GM23248 (cell line): ENCODE measurements at places on chromosomes 6 and 20.
A peak's percentile ranks its signal among the peaks of the same experiment; 100 is the strongest.

GRCh38 chr6:118356054-118356453 is 192.0 kb upstream of the PLN start:
- H3K4me1 ChIP-seq = peaks cover 6% of the 10 kb centered on the region; the same call in 1 of the 2 replicates
- DNase-seq = no peak
- no peaks in the 10 kb centered on the region for H3K27me3 ChIP-seq

GRCh38 chr6:14964556-14965270 is 281.2 kb upstream of the JARID2 start:
- peak; percentile 2 for DNase-seq
- H3K4me1 ChIP-seq = peaks cover 18% of the 10 kb centered on the region
- no peaks in the 10 kb centered on the region for H3K36me3 ChIP-seq
- no peak overlapping the region for H3K4me3 ChIP-seq
- no peak overlapping the region for H3K27ac ChIP-seq

DNA sequence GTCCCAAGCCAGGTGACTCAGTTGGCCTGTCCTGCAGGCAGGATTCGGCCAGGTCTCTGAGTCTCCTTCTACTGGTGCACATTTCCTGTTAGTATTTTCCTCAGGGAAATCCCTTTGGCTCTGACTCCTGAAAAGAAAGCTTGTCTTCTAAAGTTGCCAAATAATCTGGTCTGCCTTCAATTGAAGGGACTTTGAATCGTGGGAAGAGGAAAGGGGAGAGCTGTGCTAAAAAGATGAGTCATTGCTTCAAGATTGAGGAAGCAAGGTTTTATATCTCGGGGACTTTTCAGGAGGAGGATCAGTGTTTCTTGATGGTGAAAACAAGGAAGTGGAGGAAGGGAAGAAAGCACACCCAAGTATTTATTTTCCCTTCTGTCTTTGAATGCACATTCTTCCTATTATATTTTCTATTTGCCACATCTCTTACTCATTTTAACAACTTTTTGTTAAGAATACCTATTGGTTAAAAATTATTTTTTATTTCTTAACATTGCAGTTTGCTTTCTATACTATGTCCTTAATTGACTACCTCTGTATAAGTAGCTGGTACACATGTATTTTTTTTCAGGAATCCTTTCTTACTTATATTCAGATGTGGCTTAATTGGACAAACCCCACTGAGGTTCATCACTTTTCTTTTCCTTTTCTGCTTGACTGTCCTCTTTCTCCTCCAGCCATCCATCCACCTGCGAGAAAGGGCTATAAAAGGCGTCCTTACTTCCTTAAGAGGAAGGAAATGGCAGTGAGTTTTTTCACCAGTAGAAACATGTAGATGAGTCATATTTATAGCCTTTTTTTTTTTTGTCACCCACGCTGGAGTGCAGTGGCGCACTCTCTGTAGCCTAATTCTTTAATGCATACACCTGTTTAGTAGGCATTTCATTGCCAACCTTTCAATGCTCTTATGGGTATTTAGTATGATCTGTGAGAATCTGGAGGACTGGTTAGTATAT is 15.0 kb upstream of the IFNGR1 start:
- H3K36me3 ChIP-seq = no peaks in the 10 kb centered on the region
- peak overlapping the region; percentile 24 for H3K4me3 ChIP-seq
- H3K4me1 ChIP-seq = peaks cover 27% of the 10 kb centered on the region
- H3K27ac ChIP-seq = peak overlapping the region; percentile 56

DNA sequence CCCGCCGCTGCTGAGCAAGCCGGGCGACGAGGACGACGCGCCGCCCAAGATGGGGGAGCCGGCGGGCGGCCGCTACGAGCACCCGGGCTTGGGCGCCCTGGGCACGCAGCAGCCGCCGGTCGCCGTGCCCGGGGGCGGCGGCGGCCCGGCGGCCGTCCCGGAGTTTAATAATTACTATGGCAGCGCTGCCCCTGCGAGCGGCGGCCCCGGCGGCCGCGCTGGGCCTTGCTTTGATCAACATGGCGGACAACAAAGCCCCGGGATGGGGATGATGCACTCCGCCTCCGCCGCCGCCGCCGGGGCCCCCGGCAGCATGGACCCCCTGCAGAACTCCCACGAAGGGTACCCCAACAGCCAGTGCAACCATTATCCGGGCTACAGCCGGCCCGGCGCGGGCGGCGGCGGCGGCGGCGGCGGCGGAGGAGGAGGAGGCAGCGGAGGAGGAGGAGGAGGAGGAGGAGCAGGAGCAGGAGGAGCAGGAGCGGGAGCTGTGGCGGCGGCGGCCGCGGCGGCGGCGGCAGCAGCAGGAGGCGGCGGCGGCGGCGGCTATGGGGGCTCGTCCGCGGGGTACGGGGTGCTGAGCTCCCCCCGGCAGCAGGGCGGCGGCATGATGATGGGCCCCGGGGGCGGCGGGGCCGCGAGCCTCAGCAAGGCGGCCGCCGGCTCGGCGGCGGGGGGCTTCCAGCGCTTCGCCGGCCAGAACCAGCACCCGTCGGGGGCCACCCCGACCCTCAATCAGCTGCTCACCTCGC is 1.5 kb downstream of the ARID1B start:
- H3K27me3 ChIP-seq = no peaks in the 10 kb centered on the region
- peaks cover 45% of the 10 kb centered on the region for H3K4me1 ChIP-seq
- peak; percentile 64 for DNase-seq
- H3K27ac ChIP-seq = peak overlapping the region; percentile 85

DNA sequence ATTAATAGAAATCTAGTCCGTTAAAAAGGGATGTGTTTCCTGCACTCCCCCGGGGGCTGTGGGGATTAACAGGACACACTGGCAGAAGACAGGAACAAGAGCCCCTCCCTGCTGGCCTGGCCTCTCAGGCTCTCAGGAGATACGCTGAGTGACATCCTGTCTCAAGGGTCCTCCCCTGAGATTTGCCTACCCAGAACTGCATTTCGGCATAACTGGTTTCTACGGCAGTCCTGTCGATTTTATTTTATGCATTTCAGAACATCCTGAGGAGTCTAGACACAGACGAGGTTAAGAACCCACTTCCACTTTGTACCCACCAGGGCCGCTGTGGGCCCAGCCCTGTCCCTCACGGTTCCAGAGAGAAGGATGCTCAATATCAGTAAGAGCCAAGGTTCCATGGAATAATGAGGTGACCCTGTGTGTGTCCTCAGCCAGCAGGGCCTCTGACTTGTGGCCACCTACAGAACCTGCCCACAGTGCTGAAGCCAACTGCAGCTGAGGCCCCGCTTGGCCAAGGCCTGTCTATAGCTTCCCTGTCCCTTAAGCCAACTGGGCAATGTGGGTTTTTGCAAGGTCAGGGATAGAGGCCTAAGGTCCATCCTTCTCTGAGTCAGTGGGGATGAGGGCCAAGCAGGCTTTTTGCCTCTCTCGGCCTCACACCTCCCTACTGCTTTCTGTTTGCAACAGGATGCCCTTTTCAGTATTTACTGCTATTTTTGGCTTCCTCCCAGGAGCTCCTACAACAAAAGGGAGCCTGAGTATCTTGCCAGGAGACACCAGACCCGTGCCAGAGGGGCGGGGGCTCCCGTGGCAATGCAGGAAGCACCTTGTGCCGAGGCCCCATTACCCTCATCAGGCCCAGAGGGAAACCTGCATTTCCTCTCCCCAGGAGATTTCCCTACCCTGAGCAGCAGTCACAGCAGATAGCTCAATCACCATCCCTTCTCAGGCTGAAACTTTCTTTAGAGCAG is 14.7 kb downstream of the UQCC2 start:
- no peak overlapping the region for H3K4me3 ChIP-seq
- no peaks in the 10 kb centered on the region for H3K27me3 ChIP-seq
- H3K4me1 ChIP-seq = peaks cover 48% of the 10 kb centered on the region
- peak overlapping the region; percentile 42 for H3K27ac ChIP-seq
- peaks cover 12% of the 10 kb centered on the region; the same call in 1 of the 2 replicates for H3K36me3 ChIP-seq
- DNase-seq = peak; percentile 68

DNA sequence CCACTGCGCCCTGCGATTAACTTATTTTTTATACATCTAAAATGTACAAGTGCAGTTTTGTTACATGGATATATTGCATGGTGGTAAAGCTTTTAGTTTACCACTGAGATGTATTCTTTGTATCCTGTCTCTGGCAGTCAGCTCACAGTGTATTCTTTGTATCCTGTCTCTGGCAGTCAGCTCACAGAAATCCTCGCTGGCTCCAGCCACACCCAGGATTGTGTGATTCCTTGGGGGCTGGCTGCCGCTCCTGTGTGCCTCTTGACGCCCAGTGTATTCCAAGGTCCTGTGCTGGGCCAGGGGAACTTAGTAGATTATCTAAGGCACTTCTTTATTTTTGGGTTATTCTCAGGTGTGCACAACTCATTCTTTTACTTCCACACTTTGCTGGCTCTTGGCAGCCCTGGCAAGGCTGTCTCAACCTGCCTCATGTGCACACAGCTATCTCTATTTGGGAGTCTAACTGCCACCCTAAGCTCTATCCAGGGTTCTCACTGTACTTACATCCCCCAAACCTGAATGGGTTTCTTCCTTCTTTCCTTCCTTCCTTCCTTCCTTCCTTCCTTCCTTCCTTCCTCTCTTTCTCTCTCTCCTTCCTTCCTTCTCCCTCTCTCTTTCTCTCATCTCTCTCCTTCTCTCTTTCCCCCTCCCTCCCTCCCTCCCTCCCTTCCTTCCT is 12.4 kb upstream of the RNF24 start:
- H3K36me3 ChIP-seq = no peaks in the 10 kb centered on the region
- H3K4me3 ChIP-seq = no peak overlapping the region
- no peak overlapping the region for H3K27ac ChIP-seq
- peaks cover 26% of the 10 kb centered on the region for H3K4me1 ChIP-seq
- no peaks in the 10 kb centered on the region for H3K27me3 ChIP-seq

- H3K4me3 ChIP-seq = no peak overlapping the region
- peaks cover 63% of the 10 kb centered on the region for H3K4me1 ChIP-seq
- no peak for DNase-seq
- no peaks in the 10 kb centered on the region for H3K36me3 ChIP-seq
Observed at GRCh38 chr6:149336609-149336928, 19.1 kb downstream of the TAB2 start.

- DNase-seq = peak; percentile 44
- no peaks in the 10 kb centered on the region for H3K4me1 ChIP-seq
- H3K27me3 ChIP-seq = peaks cover 67% of the 10 kb centered on the region
- peak within 1 kb of the TSS; percentile 65 for H3K4me3 ChIP-seq
- H3K27ac ChIP-seq = no peak within 1 kb of the TSS
Observed at GRCh38 chr6:133241086-133241900, at the start of gene EYA4. Gene EYA4 (plus strand): TSS chr6:133241357. CDS start chr6:133274781, 33,424 bp downstream.

- H3K36me3 ChIP-seq = no peaks in the 10 kb centered on the region
- peak; percentile 63 for DNase-seq
- no peaks in the 10 kb centered on the region for H3K27me3 ChIP-seq
- H3K27ac ChIP-seq = no peak overlapping the region
- no peak overlapping the region for H3K4me3 ChIP-seq
- no peaks in the 10 kb centered on the region; the same call in 1 of the 2 replicates for H3K4me1 ChIP-seq
Observed at GRCh38 chr20:3710703-3711483, 1.5 kb downstream of the SIGLEC1 start.

DNA sequence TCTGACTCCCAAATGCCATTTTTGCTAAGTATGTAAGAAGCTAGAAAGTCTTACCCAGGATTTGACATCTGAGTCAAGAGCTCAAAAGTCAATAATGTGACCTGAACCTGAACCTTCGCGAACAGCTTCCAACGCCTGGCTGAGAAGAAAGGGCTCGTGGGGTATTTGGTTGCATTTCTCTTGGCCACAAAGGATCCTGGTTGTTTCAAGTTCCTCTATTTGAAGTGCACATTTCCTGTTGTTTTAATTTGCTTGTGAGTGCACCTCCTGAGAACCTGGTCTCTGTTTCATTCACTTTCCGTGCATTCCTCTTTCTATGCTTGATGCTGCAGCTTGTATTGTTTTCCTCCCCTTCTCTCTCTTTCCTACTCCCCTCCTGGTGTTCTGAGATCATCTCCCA is 212.5 kb downstream of the FOXA2 start:
- no peak overlapping the region for H3K27ac ChIP-seq
- no peaks in the 10 kb centered on the region for H3K27me3 ChIP-seq

- H3K27me3 ChIP-seq = peaks cover 7% of the 10 kb centered on the region; the same call in 1 of the 2 replicates
- DNase-seq = no peak
- H3K4me1 ChIP-seq = no peaks in the 10 kb centered on the region
- no peak overlapping the region for H3K27ac ChIP-seq
Observed at GRCh38 chr6:110049696-110050439, 71.8 kb downstream of the GPR6 start.

- no peaks in the 10 kb centered on the region for H3K36me3 ChIP-seq
- no peaks in the 10 kb centered on the region for H3K4me1 ChIP-seq
- no peak overlapping the region for H3K27ac ChIP-seq
Observed at GRCh38 chr6:106390088-106390487, 29.6 kb downstream of the CRYBG1 start.

DNA sequence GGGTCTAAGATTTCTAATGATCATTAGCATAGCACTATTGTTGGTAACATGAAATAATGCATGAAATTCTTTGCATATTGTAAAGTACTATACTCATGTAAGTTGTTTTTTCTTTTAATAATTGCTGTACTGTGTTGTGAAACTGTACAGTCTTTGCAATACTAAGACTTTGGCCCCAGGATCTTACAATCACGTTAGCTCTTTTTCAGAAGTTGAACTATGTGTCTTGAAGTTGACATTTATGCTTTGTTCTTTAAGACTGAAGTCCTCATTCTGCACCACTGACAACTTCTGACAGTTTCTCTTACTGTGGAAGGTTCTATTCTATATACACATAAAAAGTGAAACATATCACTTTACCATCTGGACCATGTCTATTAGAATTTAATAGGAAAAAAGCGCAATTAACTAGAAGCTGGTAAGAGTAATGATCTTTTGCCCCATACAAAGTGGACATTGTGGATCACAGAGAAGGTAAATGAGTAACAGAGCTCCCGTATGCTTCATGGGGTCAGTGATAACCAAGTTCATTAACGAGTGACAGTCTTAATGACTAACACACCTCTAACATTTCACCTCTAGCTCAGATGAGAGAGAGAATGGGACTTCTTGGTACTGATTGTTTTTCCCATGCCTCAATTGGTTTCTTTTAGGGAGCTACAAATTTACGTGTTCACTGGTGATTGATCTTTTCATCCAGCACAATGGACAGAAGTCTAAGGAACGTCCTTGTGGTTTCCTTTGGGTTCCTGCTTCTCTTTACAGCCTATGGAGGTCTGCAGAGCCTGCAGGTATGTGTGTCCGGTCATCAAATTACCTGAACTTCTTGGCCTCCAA is at the start of gene UNC93A:
TSS of gene UNC93A (plus strand) at position 530 of the 837 bp plus-strand sequence. CDS start at position 705, 175 bp downstream.
- no peaks in the 10 kb centered on the region for H3K27me3 ChIP-seq
- DNase-seq = no peak
- H3K4me3 ChIP-seq = no peak within 1 kb of the TSS
- no peak within 1 kb of the TSS for H3K27ac ChIP-seq

DNA sequence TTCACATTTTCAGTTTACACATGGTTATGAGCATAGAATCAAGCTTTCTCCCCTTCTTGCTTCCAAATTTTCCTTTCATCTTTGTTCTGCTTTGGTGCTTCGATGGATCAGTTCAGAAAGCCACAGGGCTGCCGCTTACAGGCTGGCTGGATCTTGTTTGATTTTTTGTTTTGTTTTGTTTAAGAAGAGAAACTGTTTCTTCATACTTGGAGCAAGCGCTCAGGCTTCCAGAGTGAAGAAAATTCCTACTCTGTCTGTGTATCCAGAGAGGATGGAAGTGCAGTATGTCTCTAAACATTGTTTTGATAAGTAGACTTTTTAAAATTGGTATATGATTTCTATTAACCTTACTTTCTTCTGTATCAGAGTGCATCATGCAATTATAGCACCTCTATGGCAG is 66.9 kb downstream of the ARID1B start:
- no peaks in the 10 kb centered on the region for H3K36me3 ChIP-seq
- no peak overlapping the region for H3K4me3 ChIP-seq
- DNase-seq = no peak
- no peaks in the 10 kb centered on the region for H3K27me3 ChIP-seq
- peaks cover 33% of the 10 kb centered on the region for H3K4me1 ChIP-seq
- no peak overlapping the region for H3K27ac ChIP-seq

GRCh38 chr20:18304618-18305017 is 16.3 kb downstream of the ZNF133 start:
- no peak for DNase-seq
- no peak overlapping the region for H3K27ac ChIP-seq
- H3K4me1 ChIP-seq = 0 out of 2 replicates have a peak, but pooled peaks cover 3% of the 10 kb centered on the region
- peaks cover 11% of the 10 kb centered on the region for H3K36me3 ChIP-seq
- no peaks in the 10 kb centered on the region for H3K27me3 ChIP-seq
